ENCODE measurements at places on chromosomes 16 and 17. TPM values are rescaled to one million over a fixed set of nuclear protein-coding genes. Genes with fewer than 3 reads are reported as not detected.

ADAM11 gene
- 2.7 TPM for total RNA-seq

TAT gene
- not detected for total RNA-seq

KRT33B gene
- 0.28 TPM for total RNA-seq

CD300LB gene
- 0.12 TPM for total RNA-seq

YBX2 gene
- total RNA-seq, result 0.53 TPM

SLC5A10 gene
- 0.18 TPM for total RNA-seq

ZP2 gene
- not detected for total RNA-seq

CDH13 gene
- 0.01 TPM for total RNA-seq

RHBDF1 gene
- total RNA-seq, result 29.1 TPM

BAHCC1 gene
- total RNA-seq, result 15.9 TPM

All from A549 treated with DMSO at 1 μM for 4 hours (cell line).